ENCODE measurements at places on chromosomes 16 and 17. TPM values are rescaled to one million over a fixed set of nuclear protein-coding genes. Genes with fewer than 3 reads are reported as not detected.

Gene SECTM1
- 4.7 TPM for total RNA-seq

Gene CEP112
- 9.8 TPM for total RNA-seq

Gene HS3ST3B1
- total RNA-seq: 0.59 TPM

DNA sequence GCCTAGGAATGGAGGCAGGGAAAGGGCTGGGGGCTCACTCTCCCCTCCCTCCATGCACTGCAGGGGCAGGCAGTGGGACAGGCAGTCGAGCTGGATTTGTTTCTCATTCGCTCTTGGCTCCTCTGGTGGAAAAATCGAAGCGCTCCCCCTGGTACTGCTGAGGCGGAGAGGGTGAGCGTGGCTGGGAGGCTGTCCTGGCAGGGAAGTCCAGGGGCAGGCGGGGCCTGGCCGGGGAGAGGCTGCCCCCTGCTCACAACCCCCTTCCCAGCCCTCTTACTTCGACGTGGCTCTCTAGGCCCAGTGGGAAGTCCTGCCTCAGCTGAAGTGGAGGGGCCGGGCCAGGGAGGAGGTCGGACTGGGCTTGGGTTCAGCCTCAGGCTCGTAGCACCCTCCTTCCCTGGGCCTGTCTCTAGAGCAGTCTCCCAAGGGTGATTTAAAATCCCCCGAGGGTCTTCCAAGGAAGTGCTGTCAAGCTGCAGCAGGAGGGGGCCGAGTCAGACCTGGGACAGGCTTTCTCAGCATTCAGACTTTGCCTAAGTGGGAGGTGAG lies 16.5 kb upstream of the TMEM92 start:
- H3K4me1 ChIP-seq: no peaks in the 10 kb centered on the region
- no peak for DNase-seq
- no peaks in the 10 kb centered on the region for H3K27me3 ChIP-seq
- H3K36me3 ChIP-seq: no peaks in the 10 kb centered on the region
- no peak overlapping the region for H3K4me3 ChIP-seq
- no peak overlapping the region for H3K27ac ChIP-seq

Gene SLFN14
- total RNA-seq: not detected

Gene PYCARD
- total RNA-seq: 12.0 TPM

DNA sequence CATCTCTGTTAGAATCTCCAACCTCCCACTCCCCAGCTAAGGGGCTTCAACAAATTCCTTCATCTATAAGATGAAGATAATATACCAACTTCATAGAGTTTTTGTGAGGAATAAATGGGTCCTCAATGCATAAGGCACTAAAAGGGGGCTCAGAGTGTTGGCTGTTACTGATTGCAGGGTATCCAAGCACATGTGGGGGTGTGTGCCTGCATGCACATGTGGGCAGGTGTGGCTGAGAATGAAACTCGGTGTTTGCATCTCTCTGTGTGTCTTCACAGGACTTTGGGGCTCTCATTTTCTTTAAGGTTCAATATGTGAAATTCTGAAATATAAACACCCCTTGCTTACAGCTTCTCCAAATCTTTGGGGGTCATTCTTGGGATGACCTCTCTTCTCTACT lies 4.1 kb upstream of the PPP1R9B start:
- no peak overlapping the region for H3K27ac ChIP-seq
- H3K27me3 ChIP-seq: no peaks in the 10 kb centered on the region

- no peak overlapping the region for H3K27ac ChIP-seq
- H3K4me3 ChIP-seq: no peak overlapping the region
- H3K36me3 ChIP-seq: no peaks in the 10 kb centered on the region
- H3K4me1 ChIP-seq: no peaks in the 10 kb centered on the region
Measured at GRCh38 chr16:35559911-35560636, 2100.7 kb downstream of the TP53TG3F start.

Gene SRL
- total RNA-seq: 0.24 TPM

Gene DOC2A
- 1.9 TPM for total RNA-seq

Gene NEUROD2
- not detected for total RNA-seq

- H3K4me1 ChIP-seq: no peaks in the 10 kb centered on the region
- no peak overlapping the region for H3K27ac ChIP-seq
- H3K4me3 ChIP-seq: no peak overlapping the region
- no peaks in the 10 kb centered on the region for H3K36me3 ChIP-seq
- no peaks in the 10 kb centered on the region for H3K27me3 ChIP-seq
Measured at GRCh38 chr16:5665834-5666233, 568.2 kb upstream of the EEF2KMT start.

DNA sequence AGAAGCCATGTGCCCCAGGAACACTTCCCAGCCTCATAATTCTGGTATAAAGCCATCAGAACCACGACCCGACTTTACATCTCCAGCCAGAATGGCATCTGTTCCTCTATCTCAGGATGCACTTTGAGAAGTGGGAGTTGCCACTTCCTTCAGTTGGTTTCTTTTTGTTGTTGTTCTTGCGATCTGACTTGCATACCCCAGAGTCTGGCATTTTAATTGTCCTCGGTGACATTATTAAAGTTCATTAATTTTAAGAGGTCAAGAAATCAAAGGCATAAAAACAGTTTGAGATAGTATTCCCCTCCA lies 13.5 kb downstream of the MARCHF10 start:
- no peaks in the 10 kb centered on the region for H3K27me3 ChIP-seq
- H3K4me1 ChIP-seq: no peaks in the 10 kb centered on the region

Gene TEKT5
- not detected for total RNA-seq

GRCh38 chr16:87538160-87538559 lies 45.3 kb upstream of the ZCCHC14 start:
- no peak overlapping the region for H3K27ac ChIP-seq
- H3K27me3 ChIP-seq: no peaks in the 10 kb centered on the region
- H3K4me3 ChIP-seq: no peak overlapping the region
- DNase-seq: no peak
- H3K36me3 ChIP-seq: no peaks in the 10 kb centered on the region

DNA sequence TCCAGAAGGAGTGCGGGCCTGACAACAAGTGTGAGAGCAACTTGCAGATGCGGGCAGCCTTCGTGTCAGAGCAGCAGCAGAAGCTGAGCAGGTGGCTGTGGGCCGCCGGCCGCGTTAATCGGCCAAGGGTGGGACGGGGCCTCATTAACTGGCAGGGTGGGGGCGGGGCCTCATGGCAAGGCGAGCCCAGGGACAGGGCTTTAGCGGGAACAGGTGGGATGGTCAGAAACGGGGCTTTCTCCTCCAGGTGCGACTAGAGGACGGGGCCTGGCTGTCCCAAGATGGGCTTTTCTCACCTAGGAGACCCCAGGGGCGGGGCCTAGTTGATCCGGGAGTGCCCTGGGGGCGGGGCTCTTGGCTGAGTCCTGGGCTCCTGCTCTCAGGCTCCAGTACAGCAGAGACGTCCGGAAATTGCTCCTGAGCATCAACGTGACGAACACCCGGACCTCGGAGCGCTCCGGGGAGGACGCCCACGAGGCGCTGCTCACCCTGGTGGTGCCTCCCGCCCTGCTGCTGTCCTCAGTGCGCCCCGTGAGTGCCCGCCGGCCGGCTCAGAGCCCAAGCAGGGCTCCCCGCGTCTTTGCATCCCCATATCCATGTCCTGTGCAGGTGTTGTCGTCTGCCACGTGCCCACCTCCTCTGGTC lies 18.4 kb upstream of the PDK2 start:
- H3K4me1 ChIP-seq: no peaks in the 10 kb centered on the region
- no peaks in the 10 kb centered on the region for H3K27me3 ChIP-seq
- peaks cover 66% of the 10 kb centered on the region for H3K36me3 ChIP-seq
- H3K4me3 ChIP-seq: no peak overlapping the region
- no peak for DNase-seq

DNA sequence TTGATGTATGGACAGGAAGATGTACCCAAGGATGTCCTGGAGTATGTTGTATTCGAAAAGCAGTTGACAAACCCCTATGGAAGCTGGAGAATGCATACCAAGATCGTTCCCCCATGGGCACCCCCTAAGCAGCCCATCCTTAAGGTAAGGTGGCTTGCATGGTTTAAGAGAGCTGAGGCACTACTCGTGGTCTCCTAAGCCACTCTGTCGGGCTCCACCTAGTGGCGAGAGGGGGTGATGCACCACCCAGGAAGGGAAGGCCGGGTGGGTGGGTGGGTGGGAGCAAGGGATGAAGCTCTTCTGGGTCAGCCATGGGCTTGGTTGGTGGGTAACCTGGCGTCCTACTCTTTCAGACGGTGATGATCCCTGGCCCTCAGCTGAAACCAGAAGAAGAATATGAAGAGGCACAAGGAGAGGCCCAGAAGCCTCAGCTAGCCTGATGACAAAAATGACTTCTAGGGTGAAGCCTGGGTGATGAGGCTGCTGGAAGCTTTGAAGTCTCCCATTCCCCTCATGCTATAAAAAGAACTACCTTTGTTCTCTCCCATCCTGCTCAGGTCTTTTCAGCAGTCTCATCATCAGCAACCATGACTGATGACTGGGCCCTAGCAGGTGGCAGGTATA lies 21.5 kb downstream of the GPR179 start:
- H3K4me3 ChIP-seq: no peak overlapping the region
- no peaks in the 10 kb centered on the region for H3K27me3 ChIP-seq
- no peaks in the 10 kb centered on the region for H3K36me3 ChIP-seq
- no peaks in the 10 kb centered on the region for H3K4me1 ChIP-seq
- no peak for DNase-seq

GRCh38 chr17:4808378-4808767 lies 1.4 kb downstream of the PLD2 start:
- H3K4me3 ChIP-seq: peak overlapping the region; percentile 78
- H3K27me3 ChIP-seq: no peaks in the 10 kb centered on the region
- H3K36me3 ChIP-seq: no peaks in the 10 kb centered on the region
- H3K27ac ChIP-seq: no peak overlapping the region
- H3K4me1 ChIP-seq: peaks cover 6% of the 10 kb centered on the region

Gene FAAP100
- 17.4 TPM for total RNA-seq

GRCh38 chr16:81446907-81447268 lies 2.3 kb downstream of the CMIP start:
- H3K27ac ChIP-seq: peak overlapping the region; percentile 88
- H3K27me3 ChIP-seq: no peaks in the 10 kb centered on the region
- no peak for DNase-seq
- H3K4me1 ChIP-seq: peaks cover 23% of the 10 kb centered on the region

GRCh38 chr16:4371357-4372000 lies at the start of gene VASN:
Gene VASN, plus strand, starts transcription at chr16:4371848. Its CDS starts 9,030 bp downstream, at chr16:4380878.
- H3K27me3 ChIP-seq: no peaks in the 10 kb centered on the region
- no peaks in the 10 kb centered on the region for H3K4me1 ChIP-seq
- peak within 1 kb of the TSS; percentile 52 for H3K4me3 ChIP-seq
- H3K36me3 ChIP-seq: no peaks in the 10 kb centered on the region
- peak within 1 kb of the TSS; percentile 92 for H3K27ac ChIP-seq
- DNase-seq: peak; percentile 94

Gene CACNA1G
- total RNA-seq: 0.37 TPM

DNA sequence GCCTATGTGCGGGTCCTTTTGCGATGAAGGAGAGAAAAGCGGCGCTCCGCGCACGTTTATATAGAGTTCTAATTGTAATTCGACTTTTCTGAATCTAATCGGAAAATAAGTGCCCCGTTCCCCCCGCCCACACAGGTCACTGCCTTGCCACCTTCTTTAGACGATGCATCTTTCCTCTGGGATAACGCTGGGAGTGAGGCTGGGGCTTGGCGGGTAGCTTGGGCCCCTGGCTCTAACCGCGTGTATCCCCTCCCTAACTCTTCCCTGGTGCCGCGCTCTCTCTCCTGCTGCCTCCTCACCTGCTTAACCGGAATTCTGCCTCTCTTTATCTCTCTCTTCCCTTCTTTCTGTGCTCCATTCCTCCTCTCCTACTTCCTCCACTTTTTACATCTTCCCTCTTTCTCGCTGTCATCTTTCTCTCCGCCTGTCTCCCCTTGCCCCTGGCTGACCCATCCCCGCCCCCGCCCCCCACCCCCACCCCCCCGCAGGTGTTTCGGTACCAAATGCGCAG lies 2.6 kb downstream of the LHX1 start:
- no peak overlapping the region for H3K27ac ChIP-seq
- no peak for DNase-seq
- no peaks in the 10 kb centered on the region for H3K36me3 ChIP-seq
- no peaks in the 10 kb centered on the region for H3K4me1 ChIP-seq
- H3K27me3 ChIP-seq: peaks cover 49% of the 10 kb centered on the region

Gene COPRS
- 17.4 TPM for total RNA-seq

Gene MYH13
- total RNA-seq: not detected

Gene CCL7
- not detected for total RNA-seq

Gene ICAM2
- 6.8 TPM for total RNA-seq

- no peaks in the 10 kb centered on the region for H3K27me3 ChIP-seq
- peak; percentile 51 for DNase-seq
- no peaks in the 10 kb centered on the region for H3K36me3 ChIP-seq
- no peak overlapping the region for H3K27ac ChIP-seq
- H3K4me1 ChIP-seq: no peaks in the 10 kb centered on the region
- H3K4me3 ChIP-seq: no peak overlapping the region
Measured at GRCh38 chr17:43338886-43339516, 59.8 kb upstream of the ARL4D start.

DNA sequence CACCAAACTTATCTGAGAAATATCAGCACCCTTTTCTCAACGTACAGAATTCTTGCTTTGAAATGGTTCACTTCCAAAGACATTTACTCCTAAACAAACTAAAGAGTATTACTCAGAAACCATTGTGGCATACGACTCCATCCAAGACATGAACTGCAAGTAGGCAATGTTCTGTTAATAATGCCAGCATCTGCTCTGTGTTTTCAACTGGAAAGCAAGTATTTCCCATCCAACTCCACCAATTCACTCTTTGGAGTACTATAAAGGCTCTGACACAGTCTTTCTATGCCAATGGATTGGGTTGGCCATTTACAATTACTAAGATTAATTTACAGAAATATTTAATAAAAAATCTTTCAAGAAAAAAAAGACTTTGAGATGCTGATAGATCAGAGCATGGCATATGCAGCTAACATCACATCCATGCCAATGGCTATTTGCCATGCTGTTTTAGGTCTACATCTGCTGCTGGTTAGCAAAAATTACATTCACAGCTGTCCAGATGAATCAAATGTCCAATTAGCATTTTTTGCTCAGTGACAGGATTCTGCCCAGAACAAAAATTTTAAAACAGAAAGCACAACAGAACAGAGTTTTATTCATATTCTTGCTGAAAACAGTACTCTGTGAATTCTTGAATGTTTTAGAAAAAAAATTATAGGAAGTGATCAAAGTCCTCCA lies 65.9 kb upstream of the HLF start:
- no peaks in the 10 kb centered on the region for H3K27me3 ChIP-seq
- no peaks in the 10 kb centered on the region for H3K4me1 ChIP-seq
- H3K36me3 ChIP-seq: no peaks in the 10 kb centered on the region
- no peak overlapping the region for H3K4me3 ChIP-seq
- H3K27ac ChIP-seq: no peak overlapping the region
- no peak for DNase-seq

Gene SLC4A1
- total RNA-seq: not detected

- no peaks in the 10 kb centered on the region for H3K36me3 ChIP-seq
- peaks cover 38% of the 10 kb centered on the region for H3K4me1 ChIP-seq
- H3K27ac ChIP-seq: peak within 1 kb of the TSS; percentile 74
Measured at GRCh38 chr17:76501018-76501826, at the start of gene RHBDF2. Gene RHBDF2, minus strand, starts transcription at chr17:76501423. Its CDS starts 19,899 bp downstream, at chr17:76481524.
